ENCODE measurements at places on chromosomes 4 and X.

DNA sequence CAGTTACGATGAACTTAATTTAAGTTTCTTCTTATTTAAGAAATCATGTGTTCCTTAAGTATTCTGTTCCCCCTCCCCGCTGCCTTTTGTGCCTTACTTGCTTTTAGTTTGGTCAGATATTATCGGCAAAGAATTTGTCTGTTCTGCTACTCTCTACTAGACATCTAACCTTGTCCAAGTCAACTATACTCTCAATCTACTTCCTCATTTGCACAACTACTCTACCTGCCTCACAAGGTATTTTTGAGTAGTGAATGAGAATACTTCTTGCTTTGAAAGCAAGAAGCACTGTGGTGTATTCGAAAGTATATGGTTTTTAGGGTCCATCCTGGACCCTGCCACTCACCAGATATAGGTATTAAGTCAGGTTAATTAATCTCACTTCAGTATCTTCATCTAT, 8.0 kb upstream of the KLHL5 start:
- no peak for DNase-seq

GRCh38 chr4:103030791-103031190, 11.3 kb upstream of the SLC9B1 start:
- no peak for DNase-seq

DNA sequence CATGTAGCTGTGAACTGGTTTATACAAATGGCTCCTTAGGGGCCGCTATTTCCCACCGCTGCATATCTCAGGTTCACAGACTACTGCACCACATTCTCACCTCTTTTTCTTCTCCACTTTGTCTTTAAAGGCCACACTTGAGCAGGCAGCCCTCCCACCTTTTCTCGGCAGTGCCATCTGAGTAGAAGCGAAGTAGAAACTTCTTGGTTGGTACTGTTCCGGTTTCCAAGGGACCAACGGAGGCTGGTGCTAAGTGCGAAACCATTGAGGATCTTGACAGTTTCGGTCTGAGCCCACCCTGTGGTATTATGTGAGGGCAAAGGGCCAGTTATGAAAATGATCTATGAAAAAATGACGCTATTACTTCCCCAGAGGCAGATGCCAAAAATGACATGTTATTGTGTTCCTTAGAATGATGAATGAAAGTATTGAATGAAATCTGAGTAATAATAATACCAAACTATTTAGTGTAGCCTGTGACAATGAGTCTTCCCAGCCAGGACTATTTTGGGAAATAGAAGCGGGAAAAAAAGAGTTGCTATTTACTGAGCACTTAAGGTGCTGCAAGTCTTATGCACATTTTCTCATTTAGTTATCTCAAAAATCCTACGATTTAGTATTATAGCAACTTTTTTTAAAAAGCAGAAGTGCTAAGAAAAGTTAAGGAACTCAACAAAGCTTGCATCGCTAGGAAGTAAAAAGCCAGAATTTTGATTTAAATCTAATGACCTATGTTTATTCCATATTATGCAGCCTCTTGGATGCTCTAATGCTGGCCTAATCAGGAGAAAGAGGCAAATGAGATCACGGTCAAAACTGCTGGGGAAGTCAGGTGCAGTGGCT, 29.6 kb upstream of the CHRNA9 start:
- no peak for DNase-seq

DNA sequence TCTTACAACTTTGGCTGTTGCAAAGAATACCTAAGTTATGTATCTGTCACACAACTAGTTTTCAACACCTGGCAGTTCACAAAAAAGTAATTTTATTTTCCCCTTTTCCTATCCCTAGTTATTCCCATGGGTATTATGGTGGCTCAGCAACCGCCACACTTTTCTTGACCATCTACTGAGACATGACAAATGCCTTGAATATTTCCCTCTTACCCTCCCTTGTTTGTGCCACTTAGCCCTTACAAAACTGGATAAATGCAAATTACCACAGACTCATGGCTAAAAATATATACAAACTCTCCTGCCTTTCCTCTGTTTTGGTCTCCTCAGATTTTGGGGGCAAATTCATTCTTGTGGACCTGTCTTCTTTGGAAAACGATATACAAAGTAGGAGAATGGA, 72.1 kb downstream of the AMOT start:
- DNase-seq = no peak

- DNase-seq = no peak
Measured at GRCh38 chr4:147739239-147739823, 7.4 kb downstream of the ARHGAP10 start.

Data from effector CD4-positive, alpha-beta T cell (primary cell).